ENCODE measurements at places on chromosomes 11 and 22. TPM values are rescaled to one million over a fixed set of nuclear protein-coding genes. Genes with fewer than 3 reads are reported as not detected.

Gene MUC15
- total RNA-seq: not detected

Gene OR2AT4
- 2.0 TPM for total RNA-seq

Gene LMO2
- total RNA-seq: 28.3 TPM

Gene TRIM48
- total RNA-seq: not detected

Gene OR6T1
- not detected for total RNA-seq

Gene SERHL2
- 7.8 TPM for total RNA-seq

Gene PACS1
- total RNA-seq: 80.3 TPM

Gene PDE2A
- total RNA-seq: 74.4 TPM
